T-helper 2 cell (primary cell): ENCODE measurements at places on chromosomes 1 and 21.

DNA sequence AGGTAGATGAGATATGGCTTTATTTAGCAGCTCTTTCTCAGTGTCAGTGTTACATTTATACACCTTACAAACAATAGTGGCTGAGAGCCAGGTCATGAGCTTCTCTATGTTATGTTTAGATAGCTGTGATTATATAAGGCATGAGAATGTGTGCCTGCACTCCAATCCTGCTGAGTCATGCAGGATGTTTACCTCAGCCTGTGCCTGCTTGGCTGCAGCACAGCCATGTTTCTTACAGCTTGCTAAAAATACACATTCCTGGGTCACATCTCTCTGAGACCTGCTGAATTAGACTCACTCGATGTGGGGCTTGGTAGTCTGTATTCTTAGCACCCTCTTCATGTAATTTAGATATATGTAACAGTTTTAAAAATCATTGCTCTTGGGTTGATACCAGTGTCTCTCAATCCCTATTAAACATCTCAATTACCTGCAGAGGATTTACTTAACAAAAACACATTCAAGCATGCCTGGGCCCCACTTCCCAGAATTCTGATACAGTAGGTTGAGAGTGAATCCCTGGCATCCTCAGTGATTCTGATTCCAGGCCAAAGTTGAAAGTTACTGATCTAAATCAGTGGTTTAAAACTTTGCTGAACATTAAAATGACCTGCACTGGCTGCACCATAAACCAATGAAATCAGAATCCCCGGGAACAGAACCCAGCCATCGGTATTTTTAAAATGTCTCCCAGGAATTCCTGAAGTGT, 107.5 kb downstream of the GDAP2 start:
- no peak for DNase-seq

- peak; percentile 55 for DNase-seq
Observed at GRCh38 chr1:203593723-203594122, 32.9 kb upstream of the ATP2B4 start.

DNA sequence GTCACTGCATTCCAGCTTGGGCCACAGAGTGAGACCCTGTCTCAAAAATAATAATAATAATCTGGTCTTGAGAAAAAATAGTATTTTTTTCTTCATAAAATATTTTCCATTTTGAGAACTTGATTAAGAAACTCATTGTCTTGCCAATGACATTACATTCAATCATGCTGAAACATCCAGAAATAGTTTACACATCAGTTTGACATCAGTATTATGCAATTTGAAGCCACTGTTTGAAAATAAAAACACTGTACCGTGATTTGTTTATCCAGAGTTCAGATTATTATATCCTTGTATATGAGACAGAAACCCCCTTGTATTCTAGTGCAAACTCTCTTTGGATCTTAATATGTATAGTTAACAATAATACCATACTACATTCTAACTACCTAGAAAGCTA, 6.9 kb downstream of the FMO2 start:
- DNase-seq, result no peak

- no peak for DNase-seq
Observed at GRCh38 chr1:229340496-229340895, 2.4 kb downstream of the CCSAP start.

DNA sequence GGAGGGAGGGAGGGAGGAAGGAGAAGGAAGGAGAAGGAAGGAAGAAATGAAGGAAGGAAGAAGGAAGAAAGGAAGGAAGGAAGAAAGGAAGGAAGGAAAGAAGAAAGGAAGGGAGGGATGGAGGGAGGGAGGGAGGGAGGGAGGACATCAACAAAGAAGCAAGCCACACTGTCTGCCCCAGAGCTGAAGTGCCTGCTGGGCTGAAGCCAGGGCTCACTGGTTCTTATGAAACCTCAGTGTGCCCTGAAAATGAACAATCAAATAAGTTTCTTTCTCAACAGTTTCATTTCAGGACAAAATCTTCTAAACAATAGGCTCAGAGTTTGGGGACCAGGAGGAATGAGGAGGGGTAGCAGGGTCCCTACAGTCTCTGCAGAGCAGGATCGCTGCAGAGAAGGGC, 21.1 kb downstream of the ARHGEF19 start:
- no peak for DNase-seq

DNA sequence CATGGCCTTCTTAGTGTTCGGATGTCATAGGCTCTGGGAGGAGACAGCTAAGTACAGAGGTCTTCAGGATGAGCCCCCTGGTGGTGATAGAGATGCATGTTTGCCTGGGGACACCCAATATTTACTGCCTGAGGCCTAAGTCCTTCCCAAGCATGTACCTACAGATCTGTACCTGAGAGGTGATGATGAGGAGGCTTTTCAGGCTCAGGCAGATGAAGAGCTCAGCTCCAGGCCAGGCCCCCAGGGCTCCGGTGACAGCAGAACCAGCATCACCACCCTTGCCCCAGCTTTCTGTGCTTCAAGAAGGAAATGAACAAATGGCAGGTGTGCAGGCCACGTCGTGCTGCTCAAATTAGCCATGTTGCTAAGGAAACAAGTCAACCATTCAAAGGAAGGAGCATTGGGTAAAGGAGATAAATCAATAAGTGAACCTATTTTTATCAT, 21.1 kb downstream of the CACNA1E start:
- DNase-seq, result peak; percentile 49

DNA sequence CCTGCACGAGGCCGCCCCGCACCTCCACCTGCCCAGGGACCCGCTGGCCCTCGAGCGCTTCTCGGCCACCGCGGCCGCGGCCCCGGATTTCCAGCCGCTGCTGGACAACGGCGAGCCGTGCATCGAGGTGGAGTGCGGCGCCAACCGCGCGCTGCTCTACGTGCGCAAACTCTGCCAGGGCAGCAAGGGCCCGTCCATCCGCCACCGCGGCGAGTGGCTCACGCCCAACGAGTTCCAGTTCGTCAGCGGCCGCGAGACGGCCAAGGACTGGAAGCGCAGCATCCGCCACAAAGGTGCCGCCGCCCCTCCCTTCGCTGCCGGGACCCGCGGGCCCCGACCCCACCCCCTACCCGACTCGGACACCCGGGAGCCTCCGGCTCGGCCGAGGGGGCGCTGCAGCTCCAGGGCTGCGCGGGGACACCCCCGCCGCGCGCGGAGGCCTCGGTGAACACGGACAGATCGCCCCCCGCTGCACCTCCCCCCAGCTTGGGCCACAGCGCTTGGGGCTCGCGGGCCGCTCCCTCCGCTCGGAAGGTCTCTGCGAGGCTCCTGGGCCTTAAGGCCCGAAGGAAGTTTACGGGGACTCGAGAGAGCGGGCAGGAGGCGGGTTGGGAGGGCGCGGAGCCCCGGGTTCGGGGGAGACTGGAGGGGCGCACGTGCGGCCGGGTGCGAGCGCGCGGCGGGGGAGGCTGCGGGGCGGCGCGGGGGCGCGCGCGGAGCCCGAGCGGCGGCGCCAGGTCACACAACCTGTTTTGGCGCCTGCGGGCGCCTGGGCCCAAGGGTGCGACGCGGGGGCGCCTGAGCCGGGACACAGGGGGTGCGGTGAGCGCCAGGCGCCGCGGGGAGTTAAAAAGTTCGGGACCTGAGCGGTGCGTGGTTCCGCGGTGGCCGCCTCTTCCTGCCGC, 1.2 kb downstream of the SAMD11 start:
- DNase-seq, result no peak
